NCI-H510A (cell line): ENCODE measurements at places on chromosomes 11 and 22.

DNA sequence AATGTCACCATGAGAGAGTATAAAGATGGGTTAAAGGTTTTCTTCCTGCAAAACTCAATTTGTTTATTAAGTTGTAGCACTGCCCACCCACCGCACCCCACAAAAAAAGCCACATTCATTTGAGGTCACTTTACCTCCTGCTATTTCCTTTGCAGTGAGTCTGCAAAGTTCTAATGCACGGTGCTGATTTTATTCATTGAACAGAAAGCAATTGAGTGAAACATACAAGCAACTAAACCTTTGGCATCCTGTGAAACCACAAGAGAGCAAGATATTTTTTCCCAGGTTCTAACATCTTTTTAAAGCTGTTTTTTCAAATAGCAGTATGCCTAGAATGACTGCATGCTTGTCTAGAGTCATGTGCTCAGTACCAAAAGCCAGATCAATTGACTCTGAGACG lies 39.0 kb downstream of the RRAS2 start:
- DNase-seq: no peak

GRCh38 chr11:107218123-107219013 lies 200.1 kb upstream of the GUCY1A2 start:
- no peak for DNase-seq

- no peak for DNase-seq
Observed at GRCh38 chr11:35063488-35063931, 75.5 kb upstream of the CD44 start.

DNA sequence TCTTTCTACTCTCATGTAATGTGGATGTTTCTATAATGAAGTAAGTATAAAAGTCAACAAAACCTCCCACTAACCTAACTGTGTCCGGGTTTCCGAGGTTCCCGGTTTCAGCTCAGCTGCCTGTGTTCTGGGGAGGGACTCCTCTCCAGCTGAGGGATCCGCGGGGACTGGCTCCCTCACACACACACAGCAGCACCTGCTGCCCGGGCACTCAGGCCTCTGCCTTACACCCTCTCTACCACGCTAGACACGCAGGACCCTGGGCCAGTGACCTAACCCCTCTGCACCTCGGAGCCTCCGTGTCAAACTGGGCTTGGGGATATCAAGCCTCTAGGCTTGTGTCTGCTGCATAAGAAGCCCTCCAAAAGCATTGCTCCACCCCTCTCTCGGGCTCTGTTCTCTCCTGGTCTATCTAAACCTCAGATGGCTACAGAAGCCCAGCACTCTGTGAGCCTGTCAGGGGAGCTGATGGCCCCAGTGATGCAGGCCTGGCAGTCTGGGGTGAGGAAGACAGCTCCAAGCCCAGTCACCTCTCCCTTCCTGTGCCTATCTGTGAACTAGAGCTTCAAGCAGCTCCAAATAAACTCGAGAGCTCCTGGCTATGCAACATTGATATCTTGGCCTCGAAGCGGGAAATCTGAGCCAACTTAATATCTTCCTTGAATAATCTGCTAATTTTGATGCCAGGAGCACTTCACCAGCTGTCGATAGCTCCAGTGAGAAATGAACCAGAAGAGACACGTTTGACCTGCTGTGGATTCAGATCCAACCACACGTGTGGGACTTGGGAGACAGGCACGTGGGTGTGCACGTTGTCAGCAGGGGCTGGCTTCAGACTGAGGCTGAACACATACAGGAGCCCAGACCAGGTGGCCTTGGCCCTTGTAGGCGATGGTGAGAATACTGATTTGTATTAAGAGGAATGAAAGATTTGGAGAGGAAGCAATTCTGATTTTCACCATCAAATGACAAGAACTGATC lies 232.7 kb upstream of the B3GAT1 start:
- DNase-seq: no peak

DNA sequence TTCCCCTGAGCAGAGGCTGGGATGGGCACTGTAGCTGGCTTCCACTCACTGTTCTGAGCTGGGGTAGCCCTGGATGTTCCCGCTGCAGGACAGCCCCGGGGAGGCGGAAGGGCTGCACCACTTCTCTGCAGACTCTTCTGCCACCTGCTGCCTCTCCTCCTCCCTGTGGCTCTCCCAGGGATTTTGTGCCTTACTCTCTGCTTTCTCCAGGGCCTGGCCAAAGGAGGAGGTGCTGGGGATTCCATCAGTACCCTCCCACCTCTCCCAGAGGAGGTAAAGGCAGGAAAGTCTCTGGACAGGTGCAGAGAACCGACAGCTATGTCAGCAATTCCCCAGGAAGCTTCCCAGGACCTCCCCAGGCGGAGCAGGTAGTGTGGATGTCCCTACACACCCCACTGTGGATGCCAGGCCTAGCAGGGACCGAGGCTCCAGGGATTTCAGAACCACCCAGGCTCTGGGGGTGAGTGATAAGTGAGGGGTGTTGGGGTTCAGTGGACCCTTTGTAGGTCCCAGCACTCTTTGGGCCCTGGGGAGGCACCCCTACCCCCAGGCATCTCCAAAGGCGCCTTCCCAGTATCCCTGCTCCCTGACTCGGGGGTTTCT lies 11.3 kb downstream of the DUSP8 start:
- no peak for DNase-seq

DNA sequence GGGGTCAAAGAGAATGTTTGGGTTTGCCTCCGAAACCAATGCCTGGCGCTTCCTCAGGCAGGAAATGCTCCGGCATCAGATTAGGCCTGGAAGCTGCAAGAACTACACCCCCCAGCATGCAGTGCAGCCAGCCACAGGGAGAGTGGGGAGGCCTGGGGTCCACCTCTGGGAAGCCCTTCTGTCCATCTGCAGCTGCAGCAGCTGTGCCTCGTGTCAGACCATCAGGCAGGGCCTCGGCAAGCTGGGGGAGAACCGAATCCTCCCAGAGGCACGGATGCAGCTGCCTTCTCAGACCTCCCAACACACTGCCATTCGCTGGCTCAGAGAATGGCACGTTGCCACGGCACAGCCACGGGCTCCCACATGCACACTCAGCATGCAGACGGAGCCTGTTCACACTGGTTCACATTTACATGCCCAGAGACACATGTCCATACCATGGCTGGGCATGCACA lies 57.4 kb downstream of the NECTIN1 start:
- DNase-seq: no peak

- no peak for DNase-seq
Observed at GRCh38 chr11:484616-485015, 22.4 kb downstream of the RNH1 start.

GRCh38 chr11:75722669-75723042 lies 5.0 kb downstream of the MOGAT2 start:
- no peak for DNase-seq

- DNase-seq: no peak
Observed at GRCh38 chr11:118789501-118790356, 1.2 kb downstream of the DDX6 start.

GRCh38 chr22:48097723-48098122 lies 1335.3 kb downstream of the TBC1D22A start:
- no peak for DNase-seq

- DNase-seq: no peak
Observed at GRCh38 chr22:44566911-44567310, 68.9 kb upstream of the RTL6 start.

DNA sequence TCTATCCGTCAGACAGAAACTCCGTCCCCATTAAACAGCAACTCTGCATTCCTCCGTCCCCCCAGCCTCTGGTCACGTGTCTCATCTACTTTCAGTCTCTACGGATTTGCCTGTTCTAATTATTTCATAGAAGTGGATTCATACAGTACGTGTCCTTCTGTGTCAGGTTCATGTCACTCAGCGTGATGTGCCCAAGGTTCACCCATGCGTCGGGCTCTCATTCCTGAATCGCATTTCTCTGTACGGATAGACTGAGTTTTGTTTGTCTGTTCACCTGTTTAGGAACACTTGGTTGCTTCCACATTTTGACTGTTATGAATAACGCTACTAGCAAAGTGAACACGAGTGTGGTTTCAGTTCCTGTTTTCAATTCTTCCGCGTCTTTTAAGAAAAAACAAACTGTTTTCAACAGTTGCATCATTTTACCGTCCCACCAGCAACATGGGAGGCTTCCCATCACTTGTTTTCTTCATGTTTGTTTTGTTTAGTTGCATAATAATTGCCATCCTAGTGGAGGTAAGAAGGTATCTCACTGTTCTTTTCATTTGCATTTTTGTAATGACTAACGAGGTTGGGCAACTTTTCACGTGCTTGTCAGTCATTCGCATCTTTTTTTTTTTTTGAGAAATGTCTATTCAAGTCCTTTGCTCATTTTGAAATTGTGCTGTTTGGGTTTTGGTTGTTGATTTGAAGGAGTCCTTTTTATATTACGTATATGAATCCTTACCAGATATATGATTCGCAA lies 8.9 kb upstream of the NLRP6 start:
- DNase-seq: no peak

GRCh38 chr11:60996381-60997138 lies 25.1 kb downstream of the CD6 start:
- DNase-seq: no peak

DNA sequence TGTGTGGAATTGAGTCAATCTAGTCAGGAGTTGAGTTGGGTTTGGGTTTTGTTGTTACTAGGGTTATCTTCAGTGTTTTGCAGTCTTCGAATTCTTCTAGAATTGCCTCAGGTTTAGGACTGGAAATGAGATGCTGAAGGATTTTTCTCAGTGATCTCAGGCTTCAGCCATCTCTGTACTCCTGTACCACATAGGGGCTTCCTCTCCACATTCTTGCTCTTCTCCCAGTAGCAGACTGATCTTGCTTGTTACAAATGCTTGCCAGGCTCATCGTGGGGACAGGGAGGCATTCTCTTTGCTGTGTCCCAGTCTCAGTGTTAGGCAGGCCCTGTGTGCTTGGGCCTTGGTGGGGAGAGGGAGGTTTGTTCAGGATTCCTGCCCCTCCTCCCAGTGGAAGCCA lies 96.1 kb downstream of the LRRC32 start:
- DNase-seq: no peak

DNA sequence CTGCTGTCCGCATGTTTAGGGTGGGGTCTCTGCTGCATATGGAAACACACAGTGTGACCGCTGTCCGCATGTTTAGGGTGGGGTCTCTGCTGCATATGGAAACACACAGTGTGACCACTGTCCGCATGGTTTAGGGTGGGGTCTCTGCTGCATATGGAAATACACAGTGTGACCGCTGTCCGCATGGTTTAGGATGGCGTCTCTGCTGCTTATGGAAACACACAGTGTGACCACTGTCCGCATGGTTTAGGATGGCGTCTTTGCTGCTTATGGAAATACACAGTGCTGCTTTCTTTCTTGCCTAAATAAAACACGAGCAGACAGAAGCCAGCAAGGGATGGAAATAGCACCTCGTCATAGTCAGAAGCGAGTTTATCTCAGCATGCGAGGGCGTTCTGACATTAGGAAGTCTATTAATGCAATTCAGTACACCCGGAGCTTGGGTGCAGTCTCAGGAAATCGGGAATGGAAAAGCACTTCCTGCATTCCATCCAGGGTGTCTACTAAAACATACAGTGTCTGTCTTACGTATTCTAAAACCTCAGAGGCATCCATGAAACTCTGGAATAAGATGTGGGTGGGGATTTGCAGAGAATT lies 32.6 kb upstream of the TOLLIP start:
- DNase-seq: no peak

DNA sequence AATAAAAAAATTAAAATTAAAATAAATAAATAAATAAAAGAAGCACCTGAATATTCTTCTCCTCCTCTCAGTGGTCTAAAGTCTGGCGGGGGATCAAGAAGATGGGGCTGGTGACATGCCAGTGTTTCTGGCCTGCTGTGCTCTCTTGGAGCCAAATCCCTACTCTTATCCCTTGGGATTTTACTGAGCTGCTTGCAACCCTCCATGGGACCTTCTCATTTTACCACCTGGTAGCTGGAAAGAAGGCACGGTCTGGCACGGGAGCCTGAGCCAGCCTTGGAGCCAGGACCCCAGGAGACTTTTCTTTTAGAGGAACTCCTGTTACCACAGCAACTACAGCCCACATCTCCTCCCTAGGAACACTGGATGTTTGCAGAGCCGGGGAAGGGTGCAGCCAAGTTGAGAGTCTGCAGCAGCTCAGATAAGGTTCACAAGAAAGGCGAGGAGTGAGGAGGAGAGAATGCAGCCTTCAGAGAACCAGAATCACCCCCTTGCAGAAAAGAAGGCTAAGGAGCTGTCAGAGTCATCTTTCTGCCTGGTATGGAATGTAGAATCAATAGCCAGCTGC lies 21.4 kb downstream of the CD6 start:
- no peak for DNase-seq

- no peak for DNase-seq
Observed at GRCh38 chr22:42967005-42967404, 47.9 kb downstream of the PACSIN2 start.

DNA sequence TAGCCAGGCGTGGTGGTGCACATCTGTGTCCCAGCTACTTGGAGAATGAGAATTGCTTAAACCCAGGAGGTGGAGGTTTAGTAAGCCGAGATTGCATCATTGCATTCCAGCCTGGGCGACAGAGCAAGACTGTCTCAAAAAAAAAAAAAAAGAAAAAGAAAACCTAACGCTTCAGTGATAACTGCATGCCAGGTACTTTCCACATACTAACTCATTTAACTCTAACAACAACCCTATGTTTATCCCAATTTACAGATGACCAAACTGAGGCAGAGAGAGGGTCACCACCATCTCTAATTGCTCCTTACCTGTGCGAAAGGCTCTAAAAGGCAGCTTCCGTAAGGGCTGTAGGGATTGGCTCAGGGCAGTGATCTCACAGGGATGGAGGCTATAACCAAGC lies 11.6 kb downstream of the PISD start:
- DNase-seq: no peak

GRCh38 chr11:64084146-64084950 lies 48.6 kb downstream of the FLRT1 start:
- no peak for DNase-seq

DNA sequence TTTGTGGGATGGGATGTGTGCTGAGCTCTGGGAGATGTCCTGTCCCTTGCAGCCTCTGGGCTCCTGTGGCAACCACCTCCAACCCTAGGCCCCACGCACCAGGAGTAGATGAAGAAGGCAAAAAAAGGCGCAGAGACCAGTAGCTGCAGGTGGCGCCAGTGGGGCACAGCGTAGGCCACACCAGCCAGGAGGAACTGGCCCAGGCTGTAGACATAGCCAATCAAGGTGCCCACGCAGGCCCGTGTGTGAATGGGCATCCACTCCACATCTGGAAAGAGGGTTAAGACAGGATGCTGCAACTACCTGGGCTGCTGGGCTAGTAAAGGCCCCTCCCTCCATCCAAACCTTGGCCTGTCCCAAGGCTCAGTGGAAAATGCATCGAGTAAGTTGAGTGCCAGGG lies 3.0 kb downstream of the SLC22A6 start:
- no peak for DNase-seq

GRCh38 chr11:76824083-76824939 lies 36.4 kb upstream of the ACER3 start:
- DNase-seq: no peak
